Activated CD4-positive, alpha-beta T cell treated with anti-CD3 and anti-CD28 coated beads for 36 hours (primary cell): ENCODE measurements at places on chromosomes 13 and 19. TPM values are rescaled to one million over a fixed set of nuclear protein-coding genes. Genes with fewer than 3 reads are reported as not detected.

GRCh38 chr19:1455336-1456120 is 5.6 kb downstream of the APC2 start:
- H3K27me3 ChIP-seq = peaks cover 41% of the 10 kb centered on the region
- H3K36me3 ChIP-seq = no peaks in the 10 kb centered on the region
- peaks cover 15% of the 10 kb centered on the region for H3K4me1 ChIP-seq
- no peak overlapping the region for H3K27ac ChIP-seq

GRCh38 chr13:110575322-110576069 is 14.0 kb upstream of the RAB20 start:
- no peak overlapping the region for H3K4me3 ChIP-seq
- peaks cover 12% of the 10 kb centered on the region for H3K4me1 ChIP-seq
- H3K27me3 ChIP-seq = peaks cover 38% of the 10 kb centered on the region
- no peak overlapping the region for H3K27ac ChIP-seq

SPC24 gene
- total RNA-seq = 59.6 TPM

DNA sequence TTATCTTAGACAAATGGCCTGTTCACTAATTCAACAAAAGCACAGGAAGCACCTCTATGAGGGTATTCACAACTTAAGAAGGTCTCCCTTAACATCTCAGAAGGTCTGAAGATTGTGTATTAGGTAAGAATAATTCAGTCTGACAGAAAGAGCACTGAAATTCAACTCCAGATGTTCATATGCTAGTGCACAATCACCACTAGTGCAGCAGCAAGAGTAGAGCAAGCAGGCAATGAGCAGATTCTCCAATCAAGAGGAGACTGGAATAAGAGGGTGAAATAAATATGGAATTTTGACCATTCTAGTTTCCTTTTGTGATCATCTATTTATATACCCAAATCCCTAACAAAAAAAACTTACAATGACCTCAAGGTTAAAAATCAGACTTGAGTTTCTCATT is 52.0 kb downstream of the MPHOSPH8 start:
- DNase-seq = no peak
- peaks cover 24% of the 10 kb centered on the region for H3K4me1 ChIP-seq
- H3K36me3 ChIP-seq = peaks cover 13% of the 10 kb centered on the region

DNA sequence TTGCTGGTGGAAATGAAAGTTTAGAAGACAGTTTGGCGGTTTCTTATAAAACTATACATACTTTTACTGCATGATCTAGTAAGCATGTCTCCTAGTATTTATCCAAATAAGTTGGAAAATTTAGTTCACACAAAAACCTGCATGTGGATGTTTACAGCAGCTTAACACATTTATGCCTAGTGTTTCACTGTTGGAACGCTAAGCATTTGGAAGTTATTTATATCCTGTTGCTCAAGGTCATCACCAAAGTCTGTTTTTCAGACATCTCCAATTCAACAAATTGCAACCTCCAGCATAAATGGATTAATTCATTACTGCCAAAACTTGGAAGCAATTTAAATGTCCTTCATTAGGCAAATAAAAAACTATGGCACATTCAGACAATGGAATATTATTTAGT is 461.8 kb downstream of the SUCLA2 start:
- no peaks in the 10 kb centered on the region for H3K4me1 ChIP-seq
- H3K27me3 ChIP-seq = no peaks in the 10 kb centered on the region
- no peaks in the 10 kb centered on the region for H3K36me3 ChIP-seq
- H3K27ac ChIP-seq = no peak overlapping the region
- H3K4me3 ChIP-seq = no peak overlapping the region

DNA sequence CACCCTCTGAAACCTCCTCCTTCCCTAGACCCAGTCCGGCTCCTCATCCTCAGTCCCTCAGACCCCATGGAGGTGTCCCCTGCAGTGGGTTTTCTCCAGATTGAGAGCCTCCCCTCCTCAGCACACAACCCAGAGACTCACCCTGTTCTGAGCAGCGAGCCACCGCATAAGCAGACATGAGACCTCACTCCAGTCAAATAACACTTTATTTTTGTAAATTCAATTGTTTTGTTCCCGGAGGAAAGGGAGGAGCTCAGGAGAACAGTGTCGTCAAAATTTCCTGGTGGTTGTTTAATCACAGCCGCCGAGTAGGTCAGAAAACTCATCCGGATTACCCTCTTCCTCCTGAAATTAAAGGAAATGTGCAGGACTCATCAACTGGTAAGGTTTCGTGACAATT is 57.5 kb downstream of the ERICH4 start:
- H3K4me3 ChIP-seq = no peak overlapping the region
- no peak overlapping the region for H3K27ac ChIP-seq
- no peak for DNase-seq
- H3K36me3 ChIP-seq = no peaks in the 10 kb centered on the region
- H3K4me1 ChIP-seq = peaks cover 3% of the 10 kb centered on the region

DNA sequence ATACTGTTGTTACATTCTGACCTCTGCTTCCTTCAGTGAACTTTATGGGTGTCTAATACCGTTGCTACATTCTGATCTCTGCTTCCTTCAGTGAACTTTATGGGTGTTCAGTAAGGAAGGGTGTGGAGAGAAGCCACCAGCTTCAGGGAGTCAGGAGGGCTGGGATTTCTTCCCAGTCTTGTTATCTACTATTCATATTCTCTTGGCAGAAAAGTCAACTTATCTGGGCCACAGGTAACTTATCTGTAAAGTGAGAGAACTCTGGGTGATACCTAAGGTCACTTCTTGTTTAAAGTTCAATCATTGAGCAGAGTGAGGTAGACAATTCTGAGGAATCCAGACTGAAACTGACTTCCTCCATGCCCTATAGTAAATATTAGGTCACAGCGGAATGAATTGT is 71.2 kb upstream of the STK24 start:
- DNase-seq = no peak
- no peaks in the 10 kb centered on the region for H3K4me1 ChIP-seq
- H3K36me3 ChIP-seq = no peaks in the 10 kb centered on the region
- no peak overlapping the region for H3K4me3 ChIP-seq
- H3K27ac ChIP-seq = no peak overlapping the region

DNA sequence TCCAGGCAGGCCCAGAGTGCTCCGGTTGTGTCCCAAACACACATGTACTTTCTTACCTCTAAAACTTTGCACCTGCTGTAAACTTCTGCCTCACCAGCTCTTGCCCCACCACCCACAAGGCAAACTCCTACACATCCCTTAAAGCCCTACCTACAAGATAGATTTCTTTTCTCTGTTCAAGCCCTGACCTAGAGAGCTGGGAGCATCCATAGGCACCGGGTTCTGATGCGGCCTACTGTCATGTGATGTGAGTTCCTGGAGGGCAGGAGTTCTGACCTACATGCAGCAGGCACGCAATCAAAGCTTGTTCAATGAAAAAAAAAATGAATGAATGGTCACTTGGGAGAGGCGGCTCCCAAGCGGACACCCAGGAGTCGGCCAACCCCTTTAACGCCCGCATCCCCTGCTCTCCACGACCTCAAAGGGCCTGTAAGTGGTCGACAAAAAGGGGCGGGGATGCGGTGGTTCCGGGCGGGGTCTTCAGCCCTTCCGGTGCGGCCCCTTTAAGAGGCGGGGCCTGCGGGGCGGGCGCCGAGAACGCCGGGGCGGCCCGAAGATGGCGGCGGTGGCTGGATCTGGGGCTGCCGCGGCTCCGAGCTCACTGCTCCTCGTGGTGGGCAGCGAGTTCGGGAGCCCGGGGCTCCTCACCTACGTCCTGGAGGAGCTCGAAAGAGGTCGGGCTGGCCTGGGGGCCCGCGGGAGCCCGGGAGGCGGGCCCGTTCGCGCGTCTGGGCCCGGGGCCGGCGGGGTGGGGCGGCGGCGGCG is at the start of gene MAP1S:
MAP1S (plus strand) TSS at position 534 of the 765 bp plus-strand sequence; CDS start at position 557, 23 bp downstream.
- peaks cover 12% of the 10 kb centered on the region for H3K36me3 ChIP-seq
- DNase-seq = peak; percentile 86
- peak within 1 kb of the TSS; percentile 81 for H3K4me3 ChIP-seq
- peaks cover 35% of the 10 kb centered on the region for H3K4me1 ChIP-seq
- H3K27me3 ChIP-seq = no peaks in the 10 kb centered on the region

KASH5 gene
- 1.2 TPM for total RNA-seq

PSG11 gene
- total RNA-seq = not detected

DNA sequence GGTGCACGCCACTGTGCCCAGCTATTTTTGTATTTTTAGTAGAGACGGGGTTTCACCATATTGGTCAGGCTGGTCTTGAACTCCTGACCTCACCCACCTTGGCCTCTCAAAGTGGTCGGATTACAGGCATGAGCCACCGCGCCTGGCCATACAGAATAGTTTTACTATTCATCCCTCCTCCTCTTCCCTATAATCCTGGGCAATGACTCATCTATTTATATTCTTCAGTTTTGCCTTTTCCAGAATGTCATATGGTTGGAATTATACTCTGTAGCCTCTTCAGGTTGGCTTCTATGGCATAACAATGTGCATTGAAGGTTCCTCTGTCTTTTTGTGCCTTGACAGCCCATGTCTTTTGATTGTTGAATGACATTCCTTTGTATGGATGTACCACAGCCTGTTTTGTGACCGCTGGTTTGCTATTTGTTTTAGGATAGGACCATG is 22.2 kb upstream of the LRP3 start:
- peaks cover 23% of the 10 kb centered on the region for H3K4me1 ChIP-seq
- H3K4me3 ChIP-seq = no peak overlapping the region
- peaks cover 8% of the 10 kb centered on the region for H3K36me3 ChIP-seq
- DNase-seq = no peak
- H3K27me3 ChIP-seq = no peaks in the 10 kb centered on the region
